ENCODE measurements at places on chromosomes 3 and 15. TPM values are rescaled to one million over a fixed set of nuclear protein-coding genes. Genes with fewer than 3 reads are reported as not detected.

GRCh38 chr15:68258692-68259091 is 18.9 kb upstream of the FEM1B start:
- no peak for DNase-seq

DNA sequence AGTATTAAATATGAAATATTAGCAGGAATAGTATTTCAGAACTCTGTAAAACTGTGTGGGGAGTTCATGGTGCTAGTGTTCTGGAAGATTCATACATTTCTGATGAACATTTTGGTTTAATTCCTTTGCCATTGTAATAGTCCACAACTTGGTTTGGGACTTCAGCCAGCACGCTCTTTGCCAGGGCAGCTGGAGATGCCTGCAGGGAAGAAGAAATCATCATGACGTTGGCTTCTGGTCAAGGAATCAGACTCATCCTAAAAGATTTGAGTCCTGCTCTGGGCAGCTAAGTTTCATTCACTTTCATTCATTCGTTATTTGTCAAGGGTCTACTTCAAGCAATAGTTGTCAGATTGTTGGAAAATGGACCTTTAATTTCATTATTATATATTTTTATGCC is 32.4 kb upstream of the MRPL3 start:
- peak; percentile 85 for DNase-seq

DNA sequence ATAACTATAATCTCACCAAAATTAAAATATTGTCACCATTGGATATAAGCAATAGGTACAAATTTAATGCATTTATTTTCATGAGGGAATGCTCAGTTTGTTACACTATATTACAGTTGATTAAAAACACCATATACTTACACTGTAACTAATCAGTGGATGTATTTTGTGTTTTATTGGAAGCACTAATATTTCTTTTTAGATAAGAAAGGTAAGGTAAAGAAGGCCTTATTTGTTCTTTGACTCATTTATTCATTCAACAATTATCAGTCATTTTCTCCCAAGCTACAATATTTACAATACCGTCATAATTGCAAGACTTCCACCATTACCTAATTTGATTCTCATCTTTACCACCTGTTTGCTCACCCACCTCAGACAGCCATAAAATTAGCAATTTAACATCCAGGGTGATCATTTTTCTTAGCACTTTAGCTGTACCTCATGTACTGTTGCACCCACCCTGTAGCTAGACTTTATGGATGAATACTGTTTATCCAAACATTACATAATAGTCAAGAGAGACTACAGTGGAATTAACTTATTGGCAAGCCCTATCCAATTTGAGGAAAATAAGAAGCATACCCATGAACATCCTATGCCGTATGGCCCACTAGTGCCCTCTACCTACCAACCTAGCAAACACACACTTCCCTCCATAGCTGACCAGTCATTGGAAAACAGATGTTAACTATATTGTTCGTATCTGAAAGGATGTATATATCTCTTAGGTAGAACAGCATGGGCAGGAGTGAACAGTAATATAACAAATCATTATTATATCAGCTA is 229.6 kb downstream of the BBX start:
- peak; percentile 50 for DNase-seq

DNA sequence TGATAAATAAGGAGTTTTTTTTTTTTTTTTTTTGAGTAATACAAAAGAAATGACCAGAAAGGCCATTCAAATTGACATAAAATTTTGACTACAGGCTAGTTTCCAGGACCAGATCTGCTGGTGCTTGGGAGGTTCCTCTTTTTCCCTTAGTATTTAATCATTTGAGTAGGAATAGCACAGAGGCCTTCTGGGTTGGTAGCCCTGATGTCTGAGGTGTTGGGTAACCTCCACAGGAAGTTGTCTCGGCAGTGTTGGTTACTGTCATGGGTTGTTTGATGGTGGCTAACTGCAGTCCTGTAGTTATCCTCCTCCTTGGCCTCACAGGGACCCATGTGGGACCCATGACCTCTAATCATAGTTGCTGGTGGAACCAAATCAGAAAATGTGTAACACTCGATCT is 91.1 kb downstream of the USP13 start:
- no peak for DNase-seq

DNA sequence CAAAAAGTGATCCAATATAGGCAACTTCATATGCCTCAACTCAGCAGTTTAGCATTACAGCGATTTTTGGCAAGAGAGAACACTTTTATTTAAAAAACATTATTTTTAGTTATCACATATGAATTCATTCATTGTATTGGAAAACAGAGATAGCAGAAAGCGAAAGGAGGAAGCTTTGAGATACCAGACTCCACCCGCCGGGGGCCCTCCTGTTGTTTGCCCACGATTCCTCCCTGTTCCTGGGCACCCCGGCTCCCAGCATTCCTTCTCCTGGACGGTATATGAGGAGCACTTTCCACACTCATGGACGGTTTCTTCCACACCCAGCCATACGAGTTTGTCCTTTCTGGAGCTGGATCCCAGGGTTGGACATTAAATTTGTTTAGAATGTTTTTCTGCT is 18.2 kb downstream of the APBA2 start:
- no peak for DNase-seq

- peak; percentile 22 for DNase-seq
Measured at GRCh38 chr3:31729082-31729481, 196.4 kb downstream of the STT3B start.

GRCh38 chr3:135929670-135930069 is 35.9 kb upstream of the PPP2R3A start:
- DNase-seq = peak; percentile 72

- DNase-seq = no peak
Measured at GRCh38 chr3:127786353-127787070, 35.8 kb downstream of the MGLL start.

GRCh38 chr3:107676469-107677309 is 153.9 kb downstream of the BBX start:
- DNase-seq = no peak

DNA sequence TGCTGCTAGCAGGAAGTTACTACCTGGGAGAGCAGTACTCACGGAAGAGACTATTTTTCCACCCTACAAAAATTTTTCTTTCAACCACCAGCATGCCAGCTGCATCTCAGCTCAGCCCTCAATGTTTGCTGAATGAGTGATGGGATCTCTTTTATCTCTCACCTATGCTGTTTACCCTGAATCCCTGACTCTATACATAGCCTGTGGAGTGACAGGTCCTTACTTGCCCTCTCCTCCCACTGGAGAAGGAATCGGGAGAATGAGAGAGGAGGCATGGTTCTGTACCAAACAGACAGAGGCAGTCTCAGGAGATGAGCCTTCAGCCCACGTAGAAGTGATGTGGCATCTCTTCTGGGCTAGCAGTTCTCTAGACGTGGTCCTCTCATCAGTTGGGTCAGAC is 6.7 kb upstream of the DGKG start:
- DNase-seq = no peak

- DNase-seq = no peak
Measured at GRCh38 chr3:148964809-148965208, 26.5 kb upstream of the GYG1 start.

- peak; percentile 72 for DNase-seq
Measured at GRCh38 chr3:15440891-15441290, 13.5 kb downstream of the EAF1 start.

DNA sequence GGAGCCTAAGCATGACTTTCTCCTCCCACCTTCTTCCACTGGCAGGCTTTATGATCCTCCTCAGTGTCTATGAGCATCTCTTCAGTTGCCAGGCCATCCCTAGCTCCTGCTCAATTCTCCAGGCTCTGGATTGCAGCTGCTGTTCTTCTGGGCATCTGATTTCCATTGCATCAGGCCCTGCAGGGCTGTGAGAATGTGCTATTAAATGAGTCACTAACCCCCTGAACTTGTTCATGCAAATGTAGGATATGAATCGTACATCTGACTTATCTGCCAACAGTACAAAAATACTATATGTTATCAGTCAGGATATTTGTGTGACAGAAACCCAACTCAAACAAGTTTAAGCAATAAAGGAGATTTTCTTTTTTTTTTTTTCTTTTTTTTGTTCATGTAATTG is 11.9 kb downstream of the GPR176 start:
- peak; percentile 74 for DNase-seq

DNA sequence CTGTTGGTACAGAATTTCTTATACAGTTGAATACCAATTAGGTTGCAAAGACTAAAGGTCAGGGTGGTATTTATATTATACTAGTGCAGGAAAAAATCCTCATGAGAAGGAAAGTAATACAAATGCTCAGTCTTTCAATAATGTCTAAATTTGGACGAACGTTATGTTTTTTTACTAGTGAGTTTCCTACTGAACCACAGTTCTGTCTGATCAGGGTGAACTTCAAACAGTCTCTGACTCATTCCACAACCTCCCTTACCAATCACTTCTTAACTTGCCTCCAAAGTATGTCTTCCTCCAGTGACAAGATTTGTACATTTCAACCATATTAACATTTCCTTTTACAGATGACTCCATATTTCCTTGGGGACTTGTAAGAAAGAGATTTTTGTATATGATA is 3.4 kb downstream of the TMEM212 start:
- DNase-seq = no peak

DNA sequence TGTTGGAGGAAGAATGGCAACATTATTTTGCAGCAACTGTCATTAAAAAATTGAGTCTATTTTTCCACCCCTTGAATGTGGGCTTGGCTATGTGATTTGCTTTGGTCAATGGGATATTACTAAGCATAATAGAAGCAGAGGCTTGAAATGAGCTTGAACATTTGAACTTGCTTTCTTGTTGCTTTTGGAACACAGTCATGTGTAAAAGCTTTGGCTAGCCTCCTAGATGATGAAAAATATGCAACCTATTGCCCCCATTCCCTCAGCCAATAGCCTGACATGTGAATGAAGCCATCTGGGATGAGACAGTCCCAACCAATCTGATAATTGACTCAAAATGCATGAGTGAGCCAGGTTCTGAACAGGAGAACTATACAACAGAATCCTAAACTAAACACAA is 78.4 kb downstream of the PLSCR2 start:
- DNase-seq = peak; percentile 60

Gene HPS3
- 7.7 TPM for total RNA-seq

Gene TRIM42
- total RNA-seq = not detected

Gene RBMS3
- 65.5 TPM for total RNA-seq

Gene SOX2
- not detected for total RNA-seq

Gene TERC
- total RNA-seq = 2.9 TPM

Gene TUBGCP4
- 23.3 TPM for total RNA-seq

Gene FBLN2
- total RNA-seq = not detected

Gene ZNF80
- not detected for total RNA-seq

Data from MCF 10A (cell line).